Activated CD8-positive, alpha-beta memory T cell treated with anti-CD3 and anti-CD28 coated beads, Interleukin-2, amount 10 ng/mL, durations not matched to agents 7 days and 5 days (primary cell): ENCODE measurements at places on chromosomes 11 and 22. TPM values are rescaled to one million over a fixed set of nuclear protein-coding genes. Genes with fewer than 3 reads are reported as not detected.

GRCh38 chr11:43944761-43945311, 2.4 kb downstream of the C11orf96 start:
- no peaks in the 10 kb centered on the region for H3K36me3 ChIP-seq
- peaks cover 68% of the 10 kb centered on the region for H3K27me3 ChIP-seq
- H3K4me1 ChIP-seq: peaks cover 17% of the 10 kb centered on the region

GRCh38 chr11:2898366-2899079, 12.9 kb upstream of the CDKN1C start:
- H3K36me3 ChIP-seq: no peaks in the 10 kb centered on the region
- peak overlapping the region; percentile 93 for H3K27ac ChIP-seq
- peak overlapping the region; percentile 63 for H3K4me3 ChIP-seq
- peaks cover 3% of the 10 kb centered on the region for H3K27me3 ChIP-seq
- H3K4me1 ChIP-seq: peaks cover 32% of the 10 kb centered on the region
- peak; percentile 89 for DNase-seq

DNA sequence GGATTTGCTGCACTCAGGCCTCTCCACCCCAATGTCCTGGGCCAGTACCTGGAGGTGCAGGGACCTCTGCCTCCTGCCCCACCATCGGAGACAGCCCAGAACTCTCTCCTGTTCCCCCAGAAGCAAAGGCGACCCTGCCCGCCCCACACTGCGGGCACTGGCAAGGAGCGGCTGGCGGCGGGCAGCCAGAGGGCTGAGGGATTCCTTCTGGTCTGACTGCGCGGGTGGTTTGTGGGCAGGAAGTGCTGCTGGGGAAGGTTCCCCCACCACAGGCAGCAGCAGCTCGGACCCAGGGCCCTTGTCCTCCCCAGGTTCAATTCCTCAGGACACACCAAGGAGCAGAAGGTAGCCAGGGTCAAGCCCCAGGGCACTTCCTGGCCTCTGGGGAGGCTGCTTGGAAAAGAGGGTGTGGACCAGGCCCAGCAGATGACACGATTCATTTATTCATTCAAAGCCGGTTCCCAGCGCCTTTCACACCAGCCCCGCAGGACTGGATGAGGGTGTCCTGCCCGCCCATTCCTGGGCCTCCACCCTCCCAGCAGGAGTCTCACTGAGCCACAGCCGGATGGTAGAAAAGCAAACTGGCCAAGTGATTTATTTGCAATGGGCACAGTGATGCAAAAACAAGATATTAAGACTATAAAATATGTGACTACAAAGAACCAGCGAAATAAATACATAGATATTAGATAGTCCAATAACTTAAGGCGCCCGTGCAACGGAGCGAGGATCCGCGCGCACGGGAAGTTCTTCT, 1.2 kb downstream of the PHLDA2 start:
- H3K4me1 ChIP-seq: peaks cover 28% of the 10 kb centered on the region
- DNase-seq: no peak
- H3K27me3 ChIP-seq: peaks cover 22% of the 10 kb centered on the region

DNA sequence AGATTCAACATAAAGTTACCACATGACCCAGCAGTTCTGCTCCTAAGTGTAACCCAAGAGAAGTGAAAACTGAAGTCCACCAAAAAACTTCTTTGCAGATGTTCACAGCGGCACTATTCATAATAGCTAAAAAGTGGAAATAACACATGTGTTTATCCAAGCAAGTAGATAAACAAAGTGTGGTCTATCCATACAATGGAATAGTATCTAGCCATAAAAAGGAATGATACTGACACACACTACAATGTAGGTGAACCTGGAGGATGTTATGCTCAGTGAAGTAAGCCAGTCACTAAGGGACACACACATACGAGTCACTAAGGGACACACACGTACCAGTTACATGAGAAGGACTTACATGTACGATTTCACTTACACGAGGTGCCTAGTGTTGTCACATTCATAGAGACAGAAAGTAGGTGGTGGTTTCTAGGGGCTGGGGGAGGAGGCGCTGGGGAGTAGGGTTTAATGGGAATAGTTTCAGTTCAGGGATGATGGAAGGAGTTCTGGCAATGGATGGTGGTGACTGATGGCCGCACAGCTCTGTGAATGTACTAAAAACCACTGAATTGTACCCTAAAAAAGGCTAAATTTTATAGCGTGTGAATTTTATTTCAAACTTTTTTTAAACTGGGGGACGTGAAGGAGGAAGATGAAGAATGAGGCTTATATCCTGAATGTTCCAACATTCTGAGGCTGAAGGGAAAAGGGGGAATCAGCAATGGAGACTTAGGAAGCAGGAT, 27.2 kb upstream of the COMT start:
- no peak overlapping the region for H3K27ac ChIP-seq
- no peaks in the 10 kb centered on the region for H3K27me3 ChIP-seq
- H3K4me3 ChIP-seq: no peak overlapping the region
- H3K4me1 ChIP-seq: peaks cover 3% of the 10 kb centered on the region
- DNase-seq: no peak
- peaks cover 13% of the 10 kb centered on the region for H3K36me3 ChIP-seq

DNA sequence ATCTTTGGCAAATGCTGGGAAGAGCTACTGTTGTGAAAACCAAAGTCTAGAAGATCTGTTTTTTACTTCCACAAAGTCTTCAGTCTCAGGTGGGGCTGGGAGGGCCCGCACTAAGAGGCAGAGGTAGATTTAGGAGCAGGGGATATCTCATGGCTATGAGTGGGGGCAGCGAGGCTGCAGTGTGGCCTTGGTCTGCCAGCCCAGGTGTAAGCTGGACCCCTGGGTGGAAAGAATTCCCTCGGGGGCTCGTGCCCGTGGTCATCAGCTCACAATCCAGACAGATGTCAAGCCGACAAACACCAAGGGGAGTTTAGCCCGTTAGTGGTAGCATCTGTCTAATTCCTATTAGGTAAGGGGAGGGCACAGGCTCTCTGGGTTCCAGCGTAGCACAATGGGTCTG, 9.0 kb downstream of the PKNOX2 start:
- no peak for DNase-seq
- no peak overlapping the region for H3K27ac ChIP-seq
- no peaks in the 10 kb centered on the region for H3K36me3 ChIP-seq
- H3K4me3 ChIP-seq: no peak overlapping the region
- peaks cover 9% of the 10 kb centered on the region for H3K4me1 ChIP-seq
- peaks cover 54% of the 10 kb centered on the region for H3K27me3 ChIP-seq

DNA sequence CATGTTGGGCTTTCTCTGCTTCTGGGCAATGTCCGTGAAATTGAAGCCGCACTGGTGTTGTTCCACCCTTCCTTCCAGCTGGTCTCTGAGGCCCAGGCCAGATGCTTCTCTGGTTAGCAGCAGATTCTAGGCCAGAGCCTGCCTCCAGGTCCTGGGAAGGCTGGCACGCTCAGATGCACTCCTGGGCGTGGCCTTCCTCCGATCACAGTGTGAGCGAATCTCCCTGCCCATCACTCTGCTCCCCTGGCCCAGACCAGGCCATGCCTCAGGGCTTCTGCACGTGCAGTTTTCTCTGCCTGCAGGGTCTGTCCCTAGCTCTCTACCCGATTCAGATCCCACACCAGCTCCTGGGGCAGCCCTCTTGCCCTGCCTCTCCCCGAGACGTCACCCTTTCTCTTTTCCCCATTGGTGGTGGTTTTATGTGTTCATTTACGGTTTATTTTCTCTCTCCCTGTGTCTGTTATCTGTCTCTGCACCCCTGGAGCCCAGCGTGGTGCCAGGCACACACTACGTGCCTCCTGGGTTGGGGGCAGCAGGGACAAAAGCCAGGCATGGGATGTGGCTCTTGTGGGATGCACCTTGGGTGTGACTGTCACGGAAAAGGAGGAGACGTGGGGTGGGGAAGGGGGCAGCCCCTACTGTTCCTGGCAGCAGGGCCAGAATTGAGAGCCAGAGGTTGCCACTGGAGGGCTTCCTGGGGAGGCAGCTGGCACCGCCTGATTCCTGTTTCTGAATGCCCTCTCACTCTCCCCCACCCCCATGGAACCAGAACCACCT, 66.0 kb downstream of the KCNQ1 start:
- peak; percentile 33 for DNase-seq
- no peak overlapping the region for H3K27ac ChIP-seq
- H3K4me3 ChIP-seq: no peak overlapping the region
- no peaks in the 10 kb centered on the region for H3K36me3 ChIP-seq

DNA sequence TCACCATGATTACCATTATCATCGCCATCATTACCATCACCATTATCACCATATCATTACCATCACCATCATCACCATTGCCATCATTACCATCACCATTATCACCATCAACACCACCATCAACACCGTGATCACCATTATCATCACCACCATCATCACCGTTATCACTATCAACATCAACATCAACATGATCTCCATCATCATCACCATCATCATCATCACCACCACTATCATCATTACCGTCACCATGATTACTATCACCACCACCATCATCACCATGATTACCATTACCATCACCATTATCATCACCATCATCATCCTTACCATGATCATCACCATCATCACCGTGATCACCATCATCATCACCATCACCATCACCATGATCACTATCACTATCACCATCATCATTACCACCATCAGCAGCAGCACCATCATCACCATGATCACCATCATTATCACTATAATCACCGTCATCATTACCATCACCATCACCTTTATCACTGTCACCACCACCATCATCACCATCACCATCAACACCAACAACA, 753.7 kb downstream of the BRD1 start:
- H3K4me1 ChIP-seq: no peaks in the 10 kb centered on the region
- H3K27me3 ChIP-seq: no peaks in the 10 kb centered on the region
- H3K4me3 ChIP-seq: no peak overlapping the region
- no peak overlapping the region for H3K27ac ChIP-seq

- no peak overlapping the region for H3K27ac ChIP-seq
- H3K27me3 ChIP-seq: peaks cover 24% of the 10 kb centered on the region
- no peak overlapping the region for H3K4me3 ChIP-seq
These were observed 44.3 kb upstream of the BMAL1 start for GRCh38 chr11:13233173-13233745.

Gene GAB4
- total RNA-seq: not detected
